Left forelimb (tissue), 1 donor: ENCODE measurements at places on chromosomes 3 and 15.
A peak's percentile ranks its signal among the peaks of the same experiment; 100 is the strongest.

DNA sequence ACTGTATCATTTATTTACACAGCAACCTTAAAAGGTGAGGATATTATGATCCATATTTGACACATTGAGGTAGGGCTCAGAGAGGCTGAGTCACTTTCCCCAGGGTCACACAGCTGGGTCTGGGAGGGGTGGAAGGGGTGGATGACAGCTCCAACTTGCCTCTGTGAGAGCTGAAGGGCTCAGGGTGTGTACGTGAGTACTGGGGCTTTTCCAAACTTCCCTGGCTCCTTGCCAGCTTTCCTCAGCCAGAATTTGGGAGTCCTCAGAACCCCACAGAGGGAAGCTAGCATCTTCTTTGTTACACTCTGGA, 58.3 kb upstream of the SLC6A11 start:
- no peak for DNase-seq

- no peak for DNase-seq
Observed at GRCh38 chr3:147616998-147617619, 207.9 kb downstream of the ZIC1 start.

GRCh38 chr3:171661484-171661883, 148.8 kb downstream of the PLD1 start:
- DNase-seq: no peak

- no peak for DNase-seq
Observed at GRCh38 chr3:115580566-115580965, 42.7 kb upstream of the GAP43 start.

DNA sequence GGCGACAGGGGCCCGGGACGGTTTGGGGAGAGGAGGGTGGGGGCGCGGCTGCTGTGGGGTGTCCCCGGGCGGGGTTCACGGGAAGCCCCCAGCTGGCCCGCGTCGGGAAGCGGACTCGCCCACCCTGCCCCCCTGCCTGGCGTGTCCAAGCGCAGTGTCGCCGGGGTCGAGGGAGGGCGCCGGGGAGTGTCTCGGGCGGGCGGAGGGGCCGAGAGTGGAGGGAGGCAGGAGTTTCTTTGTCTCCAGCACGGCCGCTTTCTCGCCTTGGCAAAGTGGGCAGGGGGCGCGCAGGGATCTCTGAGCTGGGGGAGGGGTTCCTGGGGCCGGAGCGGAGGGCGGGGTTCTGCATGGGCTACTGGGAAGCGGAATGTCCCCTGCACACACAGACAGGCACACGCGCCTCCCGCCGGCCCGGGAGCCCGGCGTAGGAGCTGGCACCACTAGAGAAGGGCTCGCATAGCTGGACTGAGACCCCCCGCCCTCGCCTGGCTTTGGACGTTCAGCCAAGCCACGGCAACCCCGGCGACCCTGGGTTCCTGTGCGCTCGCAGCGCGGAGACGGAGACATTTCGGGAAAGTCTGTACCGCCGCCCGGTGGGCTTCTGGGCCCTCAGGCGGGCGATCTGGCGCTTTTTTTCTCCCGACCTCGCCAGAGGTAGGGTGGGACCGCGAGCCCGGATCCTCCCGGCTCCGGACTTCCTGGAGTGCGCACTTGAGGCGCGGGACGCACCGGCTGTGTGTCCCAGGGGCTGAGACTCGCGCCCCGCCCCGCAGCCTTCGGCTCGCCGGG, 822 bp downstream of the ST8SIA2 start:
- peak; percentile 72 for DNase-seq

DNA sequence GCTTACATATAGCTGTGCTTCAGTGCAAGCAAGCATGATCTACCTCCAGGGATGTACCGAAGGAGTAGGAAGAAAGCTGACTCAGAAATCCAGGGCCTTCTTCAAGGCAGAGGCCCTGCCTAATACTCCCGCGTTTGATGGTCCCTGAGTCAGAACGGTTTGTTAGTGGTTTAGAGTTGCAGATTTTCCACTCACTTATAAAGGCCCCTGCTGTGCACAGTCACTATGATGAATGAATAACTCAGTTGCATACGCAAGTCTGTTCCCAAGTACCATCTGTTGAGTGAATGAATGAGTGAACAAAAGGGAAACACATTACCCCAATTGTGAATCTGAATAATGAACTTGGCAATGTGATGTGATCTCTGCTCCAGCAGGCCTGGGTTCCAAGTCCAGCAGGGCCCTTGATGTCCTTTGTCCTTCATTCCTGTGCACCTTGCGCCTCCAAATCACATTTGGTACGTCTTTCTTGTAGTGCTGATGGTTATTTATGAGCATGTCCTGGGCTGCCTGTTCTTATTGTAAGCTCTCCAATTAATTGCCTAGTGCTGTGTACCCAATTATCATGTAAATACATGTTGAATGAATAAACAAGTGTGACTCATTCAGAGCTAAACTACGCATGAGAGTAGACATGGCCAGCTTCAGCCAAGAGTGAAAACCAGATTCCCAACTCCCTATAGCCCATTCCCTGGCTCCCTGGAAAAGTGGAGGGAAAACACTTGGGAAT, 85.3 kb upstream of the LIMD1 start:
- no peak for DNase-seq

GRCh38 chr15:95087253-95087609, 855.9 kb downstream of the MCTP2 start:
- no peak for DNase-seq
